ENCODE measurements at places on chromosomes 12 and 14.

- DNase-seq = no peak
Observed at GRCh38 chr12:70246580-70246979, 3.3 kb downstream of the CNOT2 start.

DNA sequence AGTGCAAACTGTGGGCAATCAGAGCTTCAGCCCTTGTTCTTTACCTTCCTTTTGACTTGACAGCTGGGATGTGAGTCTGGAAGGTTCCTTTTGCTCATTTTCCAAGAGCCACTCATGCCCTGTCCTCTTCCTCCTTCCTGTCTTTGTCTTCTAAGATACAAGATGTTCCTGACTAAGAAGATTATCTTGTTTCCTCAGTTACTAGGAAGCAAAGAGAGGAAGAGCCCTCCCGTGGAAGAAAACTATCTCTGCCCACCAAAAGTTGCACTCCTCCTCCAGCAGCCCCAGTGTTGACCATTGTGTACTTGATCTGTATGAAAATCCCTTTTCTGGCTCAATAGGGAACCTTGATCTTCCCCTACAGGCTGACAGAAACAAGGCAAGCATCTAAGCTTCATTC, 138.0 kb downstream of the C12orf75 start:
- DNase-seq = no peak

GRCh38 chr12:24561882-24562770, 386.8 kb downstream of the BCAT1 start:
- DNase-seq = no peak

GRCh38 chr14:98976271-98976670, 295.7 kb downstream of the BCL11B start:
- DNase-seq = no peak

- no peak for DNase-seq
Observed at GRCh38 chr12:67472539-67472938, 176.0 kb upstream of the DYRK2 start.

DNA sequence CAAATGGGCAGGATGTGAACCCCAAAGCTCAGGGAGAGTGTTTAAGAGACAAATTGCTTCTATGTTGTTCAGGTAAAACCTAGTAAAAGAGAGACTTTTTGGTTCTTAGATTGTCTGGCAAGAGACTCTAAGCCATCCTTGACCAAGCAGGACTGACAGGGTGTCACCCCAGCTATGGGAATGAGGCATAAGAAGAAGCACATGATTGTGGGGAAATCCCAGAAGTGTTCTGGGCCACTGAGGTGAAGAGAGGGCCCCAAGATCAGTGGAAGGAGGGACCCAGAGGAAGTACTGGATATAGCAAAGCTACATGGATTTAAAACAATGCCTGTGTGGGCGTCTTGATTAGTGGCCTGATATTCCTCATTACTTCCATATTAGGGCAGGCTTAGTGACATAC, 99.0 kb downstream of the SAMD4A start:
- no peak for DNase-seq

DNA sequence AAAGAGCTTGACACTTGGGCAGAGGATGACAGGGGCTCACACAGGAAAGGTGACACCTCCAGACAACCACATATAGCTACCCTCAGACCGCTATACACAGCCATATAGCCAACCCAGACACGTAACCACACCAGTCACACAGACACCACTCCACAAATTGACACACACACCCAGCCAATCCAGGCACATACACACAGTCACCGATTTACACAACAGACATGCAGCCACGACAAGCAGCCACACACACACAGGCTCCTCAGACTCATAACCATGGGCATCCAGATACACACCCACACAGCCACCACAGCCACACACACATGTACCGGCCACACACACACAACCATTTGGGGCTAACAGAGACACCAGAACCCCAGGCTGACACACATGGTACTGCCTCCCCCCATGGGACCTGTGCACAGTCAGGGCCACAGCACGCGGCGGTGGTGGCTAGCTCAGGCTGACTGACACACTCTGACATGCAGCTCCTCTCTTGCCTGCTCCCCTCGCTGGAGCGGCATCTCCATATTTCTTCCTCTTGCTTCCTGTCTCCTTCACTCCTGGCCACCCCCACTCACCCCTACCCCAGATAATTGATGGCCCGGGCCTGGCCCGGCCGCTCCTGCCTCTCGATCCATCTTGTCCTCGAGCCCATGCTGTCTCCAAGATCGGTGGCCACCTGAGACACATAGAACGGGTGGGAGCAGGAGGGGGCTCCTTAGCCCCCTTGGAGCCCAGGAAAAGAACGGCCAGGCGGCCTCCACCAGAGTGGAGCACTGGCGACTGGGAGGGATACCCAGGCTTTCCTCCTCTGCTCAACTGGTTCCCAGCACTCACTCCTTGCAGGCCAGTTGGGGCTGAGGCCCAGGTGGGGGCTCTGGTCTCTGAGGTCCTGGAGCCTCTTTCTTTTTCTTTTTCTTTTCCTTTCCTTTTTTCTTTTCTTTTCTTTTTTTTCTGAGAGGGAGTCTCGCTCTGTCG, 6.0 kb upstream of the SHMT2 start:
- no peak for DNase-seq

DNA sequence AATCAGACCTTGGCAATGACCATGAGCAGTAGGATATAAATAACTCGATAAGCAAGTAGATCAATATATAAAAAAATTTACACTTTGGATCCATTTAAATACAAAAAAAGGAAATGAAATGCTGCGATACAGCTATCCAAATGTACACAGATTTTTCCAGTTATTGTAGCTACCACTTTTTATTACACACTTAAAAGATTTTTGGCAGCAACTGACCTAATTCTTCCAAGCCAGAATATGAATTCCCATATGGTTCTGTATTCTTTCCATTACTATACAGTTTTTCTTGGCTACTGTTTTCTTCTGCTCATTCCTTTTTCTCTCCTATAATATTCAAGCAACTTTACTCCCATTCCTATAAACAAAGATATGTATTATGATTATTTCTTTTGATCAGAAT, 52.2 kb downstream of the TMTC1 start:
- DNase-seq = no peak

GRCh38 chr12:80299219-80299618, 144.8 kb upstream of the PTPRQ start:
- DNase-seq = no peak

GRCh38 chr12:128138125-128138524, 128.8 kb upstream of the TMEM132C start:
- DNase-seq = no peak

GRCh38 chr14:93939304-93940229, 12.4 kb downstream of the FAM181A start:
- peak; percentile 90 for DNase-seq

GRCh38 chr14:103385929-103386712, 906 bp downstream of the MARK3 start:
- DNase-seq = no peak

GRCh38 chr14:37597538-37597913, 2.1 kb downstream of the TTC6 start:
- DNase-seq = no peak

DNA sequence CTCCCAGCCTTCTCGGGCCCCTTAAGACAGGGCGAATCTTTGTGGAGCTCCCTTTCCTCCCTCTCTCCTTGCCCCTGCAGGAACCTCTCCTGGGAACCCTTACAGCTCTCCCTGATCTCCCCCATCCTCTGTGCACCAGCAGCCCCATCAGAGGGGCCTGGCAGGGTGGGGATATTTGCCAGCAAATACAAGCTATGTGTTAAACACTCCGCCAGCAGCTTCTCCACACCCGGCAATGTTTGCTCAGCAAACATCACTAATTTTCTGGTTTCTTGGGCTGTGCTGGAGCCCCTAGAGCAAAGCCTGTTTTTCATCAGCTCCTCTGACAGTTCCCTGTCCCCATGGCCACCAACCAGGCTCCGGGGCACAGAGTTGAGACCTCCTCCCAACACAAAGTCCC, 147.5 kb upstream of the LHX5 start:
- no peak for DNase-seq

DNA sequence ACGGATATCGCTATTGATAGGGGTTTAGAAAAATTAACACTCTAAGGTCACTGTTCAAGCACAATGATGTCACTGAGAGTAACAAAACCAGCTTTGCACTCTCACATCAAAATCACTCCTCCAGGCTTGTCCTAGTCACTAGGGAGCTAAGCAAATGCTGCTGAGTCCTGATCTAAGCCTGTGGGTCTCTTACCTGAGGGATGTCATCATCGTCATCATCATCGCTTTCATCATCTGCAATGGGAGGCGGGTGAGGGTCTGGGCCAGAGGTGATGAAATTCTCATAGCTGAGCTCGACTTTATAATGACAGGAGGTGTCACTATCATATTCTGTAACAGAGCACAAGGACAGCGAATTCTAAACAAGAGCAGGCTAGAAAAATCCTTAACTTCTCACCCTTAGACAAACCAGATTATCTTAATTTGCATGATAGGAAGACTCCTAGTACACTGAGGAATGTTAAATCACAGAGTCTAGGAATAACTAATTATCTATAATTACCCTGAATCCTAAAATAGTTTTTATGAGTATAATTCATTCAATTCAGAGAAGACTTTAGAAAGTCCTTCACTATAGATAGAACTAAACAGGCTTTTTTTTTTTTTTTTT, 83.0 kb downstream of the TRAFD1 start:
- no peak for DNase-seq

Measured in stimulated activated CD8-positive, alpha-beta memory T cell treated with anti-CD3 and anti-CD28 coated beads, Interleukin-4, amount 100 ng/mL, for 1 hour (primary cell).